ENCODE measurements at places on chromosomes 2 and 18.

- DNase-seq, result no peak
These were observed 67.3 kb downstream of the PARD6G start for GRCh38 chr18:80179857-80180558.

DNA sequence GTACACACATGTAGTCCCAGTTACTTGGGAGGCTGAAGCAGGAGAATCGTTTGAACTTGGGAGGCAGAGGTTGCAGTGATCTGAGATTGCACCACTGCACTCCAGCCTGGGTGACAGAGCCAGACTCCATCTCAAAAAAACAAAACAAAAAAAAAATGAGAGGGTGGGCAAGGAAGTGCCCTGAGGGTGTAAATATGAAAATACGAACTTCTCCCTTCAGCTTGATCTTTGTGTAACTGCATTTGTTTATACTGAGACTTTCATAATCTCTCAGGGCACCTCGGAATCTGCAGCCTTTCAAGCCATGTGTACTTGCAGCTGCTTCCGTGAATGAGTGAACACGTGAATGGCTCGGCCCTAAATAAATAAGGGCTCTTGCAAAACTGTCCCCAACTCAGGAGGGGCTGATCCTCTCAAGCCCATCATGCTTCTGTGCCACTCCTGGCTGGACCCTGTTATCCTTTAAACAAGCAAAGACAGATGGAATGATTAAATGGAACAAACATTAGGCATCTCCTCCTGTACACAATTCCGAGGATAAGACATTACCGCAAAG lies 96.8 kb downstream of the BOD1L2 start:
- no peak for DNase-seq

DNA sequence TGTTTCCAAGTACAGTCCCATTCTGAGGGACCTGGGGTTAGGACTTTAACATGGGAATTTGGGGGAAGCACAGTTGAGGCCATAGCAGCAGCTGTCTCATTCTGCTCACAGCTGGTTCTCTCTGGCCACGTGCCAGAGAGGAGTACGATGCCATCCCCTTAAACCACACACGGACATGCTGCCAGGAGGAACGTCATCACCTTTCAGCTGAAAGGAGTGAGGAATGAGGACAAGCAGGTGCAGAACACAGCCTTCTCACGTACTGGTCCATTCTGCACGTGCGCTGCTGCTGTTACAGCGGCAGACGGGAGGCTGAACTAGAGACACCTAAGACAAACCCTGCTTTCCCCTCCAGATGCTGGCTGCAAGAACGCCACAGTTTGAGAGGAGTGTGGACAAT lies 33.5 kb downstream of the ODC1 start:
- DNase-seq, result no peak

- DNase-seq, result no peak
These were observed 100.7 kb downstream of the C2orf74 start for GRCh38 chr2:61262699-61263098.

DNA sequence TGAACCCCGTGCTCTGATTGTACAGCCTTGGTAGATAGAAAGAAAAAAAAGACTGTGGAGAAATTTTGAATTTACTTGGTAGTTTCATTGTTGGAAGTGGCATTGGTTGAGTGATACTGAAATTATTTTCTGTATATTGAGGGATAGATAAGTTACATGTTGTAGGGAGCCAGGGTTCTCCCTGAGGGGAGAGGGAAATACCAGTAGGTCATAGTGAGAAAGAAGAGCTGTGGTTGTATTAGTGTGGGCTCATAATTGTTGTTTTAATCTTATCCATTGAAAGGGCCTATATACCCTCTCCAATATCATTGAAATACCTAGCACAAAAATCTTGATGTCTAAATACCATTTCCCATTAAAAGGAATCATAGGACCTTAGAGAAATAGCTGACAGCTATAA lies 16.9 kb upstream of the RAB31 start:
- DNase-seq, result no peak
